ENCODE measurements at places on chromosomes 16 and 17.

DNA sequence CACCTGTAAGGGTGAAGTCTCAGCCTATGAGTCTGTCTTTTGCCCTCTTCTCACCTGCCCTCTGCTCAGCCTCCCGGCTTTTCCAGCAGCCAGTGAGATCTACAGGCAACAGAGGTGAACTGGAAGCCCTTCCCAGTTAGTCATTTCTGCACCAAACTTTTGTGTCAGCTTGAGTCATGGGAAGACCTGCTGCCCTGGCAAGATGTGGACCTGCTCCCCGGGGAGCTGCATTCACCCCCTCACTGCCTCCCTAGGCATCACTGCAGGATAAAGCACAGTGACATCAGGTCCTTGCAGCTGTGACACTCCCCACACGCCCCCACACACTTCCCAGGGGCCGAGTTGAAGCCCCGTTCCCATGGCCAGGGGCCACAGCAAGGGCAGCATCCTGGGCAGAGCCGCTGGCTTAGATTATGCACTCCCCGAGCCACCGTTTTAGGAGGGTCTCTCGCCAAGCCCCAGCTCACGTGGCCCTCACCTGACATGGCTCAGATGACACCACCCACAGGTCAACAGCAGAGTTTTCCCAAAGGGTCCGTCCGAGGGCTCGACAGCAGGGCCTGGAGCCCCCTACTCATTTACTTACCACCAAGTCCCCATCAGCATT is 6.5 kb upstream of the ABR start:
- no peak for DNase-seq

GRCh38 chr17:1754430-1755112 is 7.3 kb upstream of the SERPINF1 start:
- no peak for DNase-seq

DNA sequence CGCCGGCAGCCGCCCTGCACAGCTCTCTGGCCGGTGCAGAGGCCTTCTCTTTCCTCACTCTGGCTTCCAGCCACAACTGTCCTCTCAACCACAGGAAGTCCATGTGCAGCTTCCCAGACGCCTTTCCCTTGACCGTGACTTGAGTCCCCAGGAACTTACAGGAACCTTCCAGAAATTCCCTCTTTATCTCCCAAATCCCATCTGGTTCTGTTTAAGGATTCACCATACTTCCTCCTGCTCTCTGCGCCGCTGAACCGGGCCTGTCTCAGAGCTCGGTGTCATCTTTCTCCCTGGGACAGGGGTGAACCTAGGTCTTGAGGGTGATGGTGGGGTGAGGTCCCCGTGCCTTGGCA is 65.2 kb upstream of the ZNF469 start:
- no peak for DNase-seq

- no peak for DNase-seq
These were observed 9.7 kb downstream of the PSMB3 start for GRCh38 chr17:38762231-38762630.

GRCh38 chr17:56786989-56787482 is 46.7 kb downstream of the C17orf67 start:
- DNase-seq, result no peak

DNA sequence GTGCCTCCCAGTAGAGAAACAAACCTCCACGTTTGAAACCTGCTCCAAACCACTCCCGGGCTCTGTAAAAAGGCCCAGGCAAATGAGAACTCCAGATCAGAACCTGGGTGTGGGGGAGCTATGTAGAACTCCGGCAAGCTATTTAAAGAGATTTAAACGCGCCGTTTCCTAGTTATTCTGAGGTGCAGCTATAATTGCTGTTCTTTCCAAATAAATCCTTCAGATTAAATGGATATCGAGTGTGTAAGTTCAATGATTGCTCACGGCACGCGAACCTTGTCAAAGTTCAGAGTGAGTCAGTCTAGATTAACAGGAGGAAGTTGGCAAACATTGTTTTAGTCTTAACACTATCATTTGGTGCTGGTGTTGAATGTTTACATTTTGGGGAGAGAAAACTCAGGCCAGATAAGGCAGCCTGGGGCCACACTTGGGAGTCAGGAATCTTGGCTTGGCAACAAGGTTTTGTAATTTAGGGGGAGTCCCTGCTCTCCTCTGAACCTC is 92.9 kb upstream of the SALL1 start:
- no peak for DNase-seq

DNA sequence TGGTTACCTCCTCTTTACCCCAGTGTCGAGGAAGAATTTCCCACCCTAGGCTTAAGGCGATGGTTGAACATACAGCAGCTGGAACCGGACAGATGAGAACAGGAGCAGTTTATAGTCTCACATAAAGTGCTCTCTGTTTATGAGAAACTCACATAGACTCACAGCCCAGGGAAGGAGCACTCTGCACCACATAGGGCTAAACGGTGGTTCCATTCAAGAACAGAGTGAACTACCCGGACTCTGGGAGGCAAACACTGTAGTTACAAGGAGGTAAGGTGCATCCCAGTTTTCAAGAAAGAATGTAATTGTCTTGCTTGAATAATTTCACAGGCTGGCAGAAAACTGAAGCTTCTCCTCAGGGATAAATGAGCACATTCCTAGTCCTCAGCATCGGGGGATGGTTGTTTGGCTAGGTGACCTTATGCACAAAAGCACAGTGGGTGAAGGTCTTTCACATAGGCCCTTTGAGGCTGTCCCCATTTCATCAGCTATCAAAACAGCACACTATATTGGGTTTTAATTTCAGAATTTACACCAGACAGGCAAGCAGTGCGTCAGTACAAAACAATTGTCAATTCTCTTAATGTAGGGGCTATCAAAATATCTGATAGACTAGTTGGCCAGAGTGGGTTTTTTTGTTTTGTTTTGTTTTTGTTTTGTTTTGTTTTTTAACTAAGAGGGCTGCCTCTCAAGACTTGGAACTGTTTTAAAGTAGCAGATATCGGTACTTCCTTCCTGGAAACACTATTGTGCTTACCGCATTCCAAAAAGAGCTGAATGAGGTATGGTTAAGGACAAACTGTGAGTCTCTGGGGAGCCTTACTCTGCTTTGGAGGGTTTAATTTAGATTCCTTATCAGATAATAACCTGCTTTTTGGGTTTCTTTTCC is 918.1 kb upstream of the CDH8 start:
- no peak for DNase-seq

GRCh38 chr16:54405478-54405877 is 118.9 kb upstream of the IRX3 start:
- no peak for DNase-seq

- DNase-seq, result no peak
These were observed 1.5 kb downstream of the NDRG4 start for GRCh38 chr16:58501242-58502131.

GRCh38 chr16:10990378-10990777 is 46.0 kb downstream of the CLEC16A start:
- no peak for DNase-seq

DNA sequence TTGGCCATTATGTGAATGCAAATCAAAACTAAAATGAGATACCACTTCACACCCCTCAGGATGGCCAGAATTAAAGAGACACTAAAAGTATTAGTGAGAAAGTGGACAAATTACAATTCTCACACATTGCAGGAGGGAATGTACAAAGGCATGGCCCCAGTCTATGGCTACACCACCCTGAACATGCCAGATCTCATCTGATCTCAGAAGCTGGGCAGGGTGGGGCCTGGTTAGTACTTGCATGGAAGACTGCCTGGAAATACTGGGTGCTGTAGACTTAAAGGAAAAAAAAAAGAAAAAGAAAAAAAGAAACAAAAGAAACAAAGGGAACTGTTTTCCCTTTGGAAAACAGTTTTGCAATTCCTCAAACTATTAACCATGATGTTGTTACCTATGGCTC is 97.0 kb upstream of the RBL2 start:
- no peak for DNase-seq

DNA sequence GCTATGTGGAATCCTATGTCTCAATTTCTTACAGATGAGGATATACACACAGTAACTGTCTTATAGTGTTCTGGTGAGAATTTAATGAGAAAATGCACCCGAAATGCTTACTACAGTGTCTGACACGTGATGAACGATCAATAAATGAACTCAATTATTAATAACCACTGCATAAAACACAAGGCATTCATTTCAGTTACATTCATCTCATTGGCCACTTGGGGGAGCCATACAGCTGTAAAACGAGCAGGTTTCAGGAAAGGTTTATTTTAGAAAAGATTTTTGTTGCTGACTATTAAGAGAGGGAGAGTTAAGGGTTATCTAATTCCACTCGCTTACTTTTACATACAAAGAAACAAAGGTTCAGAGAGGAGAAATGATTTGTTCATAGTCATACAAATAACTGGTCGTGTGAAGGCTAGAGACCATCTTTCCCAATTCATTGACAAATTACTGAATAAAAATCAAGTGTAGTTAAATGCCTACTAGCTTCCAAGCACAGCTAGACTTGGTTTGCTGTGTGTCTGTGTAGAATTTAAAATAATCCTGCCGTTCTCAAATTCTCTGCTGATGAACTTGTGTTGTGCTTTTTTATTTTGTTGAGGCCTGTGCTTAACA is 160.1 kb downstream of the MAP2K4 start:
- DNase-seq, result peak; percentile 50

DNA sequence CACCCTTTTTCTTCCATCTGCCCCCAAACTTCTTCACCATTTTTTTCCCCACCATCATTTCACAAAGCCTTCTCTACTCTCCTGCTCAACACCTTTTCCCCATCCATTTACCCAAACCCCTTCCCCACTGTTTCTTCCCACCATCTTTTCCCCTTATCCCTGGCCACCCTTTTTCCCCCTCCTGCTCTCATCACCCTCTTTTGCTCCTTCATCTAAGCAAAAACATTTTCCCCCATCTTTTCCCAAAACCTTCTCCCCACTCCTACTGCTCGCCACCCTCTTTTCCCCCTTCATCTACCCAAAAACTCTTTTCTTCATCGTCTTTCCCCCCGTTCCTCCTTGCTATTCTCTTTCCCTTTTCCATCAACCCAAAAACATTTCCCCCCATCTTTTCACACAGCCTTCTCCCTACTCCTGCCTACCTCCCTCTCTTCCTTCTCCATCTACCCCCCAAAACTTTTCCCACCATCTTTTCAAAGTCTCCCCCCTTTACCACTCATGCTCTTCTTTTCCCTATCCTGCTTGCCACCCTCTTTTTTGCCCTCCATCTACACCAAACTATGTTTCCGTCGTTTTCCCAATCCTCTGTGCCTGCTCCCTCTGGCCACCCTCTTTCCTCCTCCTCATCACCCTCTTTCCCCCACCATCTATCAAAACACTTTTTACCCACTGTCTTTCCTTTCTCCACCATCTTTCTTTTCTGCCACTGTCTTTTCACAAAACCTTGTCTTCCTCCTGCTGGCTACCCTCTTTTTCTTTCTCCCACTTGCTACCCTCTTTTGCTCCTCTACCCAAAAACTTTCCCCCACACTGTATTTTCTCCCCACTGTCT is 205.8 kb upstream of the WSB1 start:
- no peak for DNase-seq

DNA sequence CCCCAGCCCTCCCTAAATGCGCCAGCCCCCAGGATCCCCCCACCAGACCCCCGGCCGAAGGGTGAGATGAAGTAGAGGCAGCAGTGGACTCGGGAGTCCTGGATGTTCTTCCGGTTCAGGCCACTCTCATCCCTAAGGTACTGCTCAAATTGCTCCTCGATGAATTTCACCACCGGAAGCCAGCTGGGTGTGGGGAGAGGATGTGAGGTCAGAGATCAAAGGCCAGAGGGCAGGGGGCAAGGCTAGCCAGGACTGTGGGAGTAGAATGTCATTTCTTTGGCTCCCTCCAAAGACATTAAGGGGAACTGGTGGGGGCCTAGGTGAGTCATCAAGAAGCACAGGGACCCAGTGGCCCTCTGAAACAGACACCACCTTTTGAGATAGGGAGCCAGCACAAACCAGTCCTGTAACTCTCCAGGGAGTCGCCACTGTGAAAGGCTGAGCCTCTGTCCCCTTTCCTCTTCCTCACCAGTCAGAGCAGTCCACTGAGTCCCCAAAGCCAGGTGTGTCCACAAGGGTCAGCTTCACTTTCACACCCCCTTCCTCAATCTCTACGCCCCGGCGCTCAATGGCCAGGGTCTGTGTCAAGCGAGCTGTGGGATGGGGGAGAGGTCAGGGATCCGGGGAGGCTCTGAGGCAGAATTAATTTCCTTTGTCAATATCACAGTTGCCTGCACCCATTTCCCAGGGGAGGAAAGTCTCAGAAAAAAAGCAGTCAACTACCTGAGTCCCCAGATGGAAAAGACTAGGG is 895 bp downstream of the SEPTIN1 start:
- DNase-seq, result no peak

DNA sequence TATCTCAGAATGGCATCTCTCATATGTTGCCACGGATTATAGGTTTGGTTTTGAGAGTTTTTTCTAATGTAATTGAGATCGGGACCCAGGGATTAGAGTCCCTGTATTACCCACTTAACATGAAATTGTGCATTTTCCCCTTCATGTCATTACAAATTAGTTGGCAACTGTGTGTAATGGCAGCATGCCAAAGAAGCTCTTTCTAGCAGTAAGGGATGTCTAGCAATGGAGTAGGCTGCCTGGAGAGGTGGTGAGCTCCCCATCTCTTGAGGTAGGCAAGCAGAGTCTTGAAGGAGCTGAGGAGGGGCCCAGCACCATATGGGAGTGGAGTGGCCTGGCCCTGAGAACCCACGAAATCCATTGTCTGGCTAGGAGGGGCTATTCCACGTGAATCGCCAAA is 10.0 kb upstream of the KATNB1 start:
- DNase-seq, result no peak

DNA sequence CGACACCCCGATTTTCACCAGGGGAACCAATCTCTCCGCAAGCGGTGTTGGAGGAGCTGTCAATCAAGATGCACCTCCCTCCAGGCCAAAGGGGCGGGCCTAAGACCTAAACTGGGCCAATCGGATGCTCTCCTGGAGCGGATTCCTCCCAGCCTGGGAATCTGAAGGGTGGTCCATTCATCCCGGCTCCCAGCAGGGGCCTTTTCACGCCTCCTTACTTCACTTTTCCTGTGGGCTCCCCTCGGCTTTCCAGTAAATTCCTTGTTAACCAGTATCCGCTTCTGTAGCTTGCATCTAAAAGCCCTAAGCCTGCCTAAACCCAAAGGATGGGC is 17.1 kb downstream of the C16orf74 start:
- no peak for DNase-seq

- no peak for DNase-seq
These were observed 2.9 kb upstream of the SYT17 start for GRCh38 chr16:19165101-19165500.
